ENCODE measurements at places on chromosomes 6 and 20.

DNA sequence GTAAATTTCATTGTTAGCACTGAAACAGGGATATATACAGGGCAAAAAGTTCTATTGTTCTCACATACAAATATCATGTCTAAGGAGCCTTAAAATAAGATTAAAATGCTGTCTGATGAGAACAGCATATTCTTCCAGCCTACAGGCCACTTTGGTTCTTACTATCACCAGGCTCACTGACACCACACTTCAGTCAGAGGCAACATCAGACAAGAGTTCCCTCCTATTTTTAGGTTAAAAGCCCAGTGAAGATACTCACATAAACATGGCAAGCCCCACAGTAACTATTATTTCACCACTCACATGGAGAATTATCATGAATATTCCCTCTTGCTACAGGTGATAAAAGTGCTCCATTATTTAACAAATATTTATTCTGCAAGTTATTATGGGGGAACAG is 175.8 kb downstream of the ISM1 start:
- DNase-seq = no peak

- DNase-seq = no peak
Observed at GRCh38 chr6:31979238-31979898, 2.5 kb upstream of the C4A start.

GRCh38 chr20:30284281-30284905 is 973.1 kb upstream of the DEFB115 start:
- no peak for DNase-seq

DNA sequence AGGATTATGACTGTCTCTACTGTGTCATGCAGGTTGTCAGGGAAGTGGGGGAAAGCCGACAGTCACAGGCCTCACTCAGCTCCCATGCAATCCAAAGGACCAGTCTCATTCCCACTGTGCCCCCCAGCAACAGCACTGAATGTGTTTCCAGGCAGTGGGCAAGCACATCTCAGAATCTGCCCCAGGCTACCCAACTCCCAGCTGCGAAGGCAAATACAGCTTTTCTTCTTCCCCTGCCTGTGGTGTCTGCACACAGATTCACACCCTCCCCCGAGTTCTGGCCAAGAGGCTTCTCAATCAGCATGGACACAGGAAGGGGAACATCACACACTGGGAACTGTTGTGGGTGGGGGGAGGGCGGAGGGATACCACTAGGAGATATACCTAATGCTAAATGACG is 75.3 kb downstream of the SNAP91 start:
- no peak for DNase-seq

DNA sequence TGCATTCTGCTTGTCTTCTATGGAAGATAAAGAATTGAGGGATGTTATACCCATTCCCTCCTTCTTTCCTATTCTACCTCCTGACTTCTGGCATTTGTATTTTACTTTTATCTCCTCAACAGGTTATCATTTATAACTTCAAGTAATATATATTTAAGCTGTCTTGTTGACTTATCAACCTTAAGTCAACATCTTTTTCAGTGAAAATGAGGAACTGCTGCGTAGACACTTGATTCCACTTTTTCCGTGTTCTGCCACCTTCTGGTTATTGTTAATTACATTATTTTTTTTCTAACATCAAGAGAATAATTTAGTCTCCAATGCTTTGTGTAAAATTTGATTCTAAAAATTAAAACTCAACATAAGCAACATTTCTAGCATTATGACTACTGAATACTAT is 107.5 kb downstream of the PRKN start:
- DNase-seq = no peak

GRCh38 chr6:83198486-83199172 is 5.5 kb downstream of the RWDD2A start:
- DNase-seq = no peak

GRCh38 chr6:14658886-14659561 is 541.5 kb downstream of the CD83 start:
- no peak for DNase-seq

GRCh38 chr20:4713401-4713800 is 8.3 kb upstream of the PRND start:
- no peak for DNase-seq

DNA sequence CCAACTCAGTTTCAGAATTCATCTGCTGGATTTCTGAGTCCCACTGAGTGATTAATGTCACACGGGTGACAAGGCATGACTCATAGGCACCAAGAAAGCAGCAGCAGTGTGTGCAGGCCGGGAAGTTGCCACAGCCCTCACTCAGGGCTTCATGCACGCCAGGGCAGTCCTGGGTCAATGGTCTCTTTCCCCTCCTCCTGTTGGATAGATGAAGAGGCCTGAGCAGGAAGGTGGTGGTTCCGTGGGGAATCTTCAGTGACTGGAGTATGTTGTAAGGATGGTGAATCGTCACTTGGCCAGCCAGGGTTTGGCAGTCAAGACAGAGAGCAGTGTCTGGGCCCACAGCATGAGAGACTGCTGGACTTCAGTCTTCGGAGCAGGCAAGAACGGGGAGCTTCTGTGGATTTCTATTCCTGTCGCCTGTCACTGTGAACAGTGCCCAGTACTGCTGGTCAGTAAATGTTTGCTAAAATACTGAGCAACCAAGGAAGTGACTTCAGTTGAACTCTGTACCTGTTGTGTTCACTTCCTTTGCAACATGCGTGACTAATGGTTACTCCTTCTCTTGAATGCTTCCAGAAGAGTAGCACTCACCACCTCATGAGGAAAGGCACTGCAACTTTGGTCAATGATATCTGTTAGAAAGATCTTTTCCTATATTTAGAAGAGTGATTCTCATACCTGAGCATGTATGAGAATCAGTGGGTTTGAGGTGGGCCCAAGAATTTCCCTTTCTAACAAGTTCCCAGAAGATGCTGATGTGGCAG is 62.0 kb upstream of the CD93 start:
- no peak for DNase-seq

- no peak for DNase-seq
Observed at GRCh38 chr6:73006146-73006545, 219.2 kb downstream of the KHDC1L start.

GRCh38 chr6:139480356-139481165 is 106.1 kb upstream of the CITED2 start:
- no peak for DNase-seq

DNA sequence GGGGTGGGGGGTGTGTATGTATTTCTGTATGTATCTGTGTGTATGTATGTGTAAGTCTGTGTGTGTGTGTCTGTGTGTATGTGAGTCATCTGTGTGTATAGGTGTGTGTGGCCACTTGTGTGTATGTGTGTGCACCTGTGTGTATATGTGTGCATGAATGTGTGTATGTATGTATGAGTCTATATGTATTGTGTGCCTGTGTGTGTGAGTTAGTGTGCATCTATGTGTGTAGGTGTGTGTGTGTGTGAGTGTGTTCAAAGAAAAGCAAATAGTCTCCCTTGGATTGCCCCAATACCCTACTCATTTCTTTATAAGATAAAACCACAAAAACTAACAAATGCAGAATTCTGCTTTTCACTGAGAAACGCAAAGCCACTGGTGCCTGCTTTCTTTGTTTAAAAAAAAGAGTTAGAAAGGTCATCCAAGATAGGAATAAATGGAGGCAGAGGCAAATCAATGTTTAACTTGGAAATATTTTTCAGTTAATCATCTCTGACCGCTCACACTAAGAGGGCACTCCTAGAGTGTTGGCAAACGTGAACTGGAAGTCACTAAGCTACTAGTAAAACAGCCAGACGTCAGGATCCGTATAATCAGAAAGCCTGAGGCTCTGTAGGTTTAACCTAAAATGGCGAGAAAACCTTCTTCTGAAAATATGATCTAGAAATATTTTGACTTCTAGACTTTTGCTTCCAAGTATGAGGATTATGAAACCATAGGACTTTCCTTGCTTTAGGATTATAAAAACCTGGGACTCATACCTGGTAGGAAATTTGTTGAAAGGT is 37.4 kb upstream of the JAG1 start:
- no peak for DNase-seq

DNA sequence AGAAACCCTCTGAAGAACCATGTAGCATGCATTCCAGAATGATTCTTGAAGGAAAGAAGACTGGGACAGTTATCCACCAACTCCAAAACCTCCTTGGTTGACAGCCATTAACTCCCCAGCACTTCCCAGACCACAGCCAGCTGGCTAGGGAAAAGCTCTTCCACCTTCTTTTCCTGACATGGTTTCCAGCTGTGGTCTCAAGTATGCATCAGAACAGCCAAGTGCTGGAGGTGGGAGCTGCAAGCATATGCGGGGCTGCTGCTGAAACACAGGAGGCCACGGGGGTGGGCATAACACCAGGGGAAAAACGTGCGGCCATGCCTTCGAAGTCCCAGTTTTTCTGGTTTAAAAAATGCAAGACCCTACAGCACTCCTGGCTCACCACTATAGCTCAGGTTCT is 108.0 kb upstream of the FAM184A start:
- DNase-seq = no peak

DNA sequence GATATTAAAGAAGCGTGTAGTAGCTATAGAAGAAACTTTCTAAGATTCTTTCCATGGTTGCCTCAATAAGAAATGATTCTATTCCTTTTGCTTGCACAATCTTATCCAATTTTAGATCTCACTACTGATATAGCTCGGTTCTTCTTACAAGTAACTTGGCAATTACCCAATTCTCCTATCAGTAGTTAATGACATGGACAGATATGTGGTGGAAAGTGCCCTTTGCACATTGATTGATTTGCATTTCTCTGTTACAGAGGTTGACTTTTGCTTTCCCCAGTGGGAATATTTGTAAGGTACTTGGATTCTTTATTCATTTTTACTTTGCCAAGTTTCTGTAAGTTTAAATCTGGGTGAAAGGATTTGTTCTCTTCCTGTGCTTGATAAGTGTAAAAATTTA is 93.7 kb upstream of the QKI start:
- DNase-seq = no peak

- DNase-seq = no peak
Observed at GRCh38 chr6:160162030-160162566, 40.5 kb downstream of the SLC22A1 start.

GRCh38 chr6:146903451-146903850 is 300.8 kb upstream of the STXBP5 start:
- DNase-seq = no peak

DNA sequence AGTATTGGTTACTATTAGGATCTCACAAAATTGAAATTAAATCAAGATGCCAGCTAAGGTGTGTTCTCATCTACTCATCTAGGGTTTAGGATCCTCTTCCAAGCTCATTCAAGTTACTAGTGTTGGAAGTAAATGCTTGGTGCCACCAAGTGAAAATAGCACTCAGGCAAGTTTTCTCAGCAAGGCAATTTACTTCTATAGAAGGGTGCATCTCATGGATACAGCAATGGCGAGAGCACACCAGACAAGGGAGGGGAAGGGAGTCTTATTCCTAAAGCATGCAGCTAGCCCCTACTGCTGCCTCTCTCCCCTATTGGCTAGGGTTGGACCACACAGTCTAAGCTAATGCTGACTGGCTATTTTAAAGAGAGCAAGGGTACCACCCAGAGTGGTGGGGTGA is 23.0 kb upstream of the FAM8A1 start:
- DNase-seq = no peak

GRCh38 chr6:156910011-156910334 is 132.8 kb downstream of the ARID1B start:
- DNase-seq = no peak
